ENCODE measurements at places on chromosomes 6 and 20.

DNA sequence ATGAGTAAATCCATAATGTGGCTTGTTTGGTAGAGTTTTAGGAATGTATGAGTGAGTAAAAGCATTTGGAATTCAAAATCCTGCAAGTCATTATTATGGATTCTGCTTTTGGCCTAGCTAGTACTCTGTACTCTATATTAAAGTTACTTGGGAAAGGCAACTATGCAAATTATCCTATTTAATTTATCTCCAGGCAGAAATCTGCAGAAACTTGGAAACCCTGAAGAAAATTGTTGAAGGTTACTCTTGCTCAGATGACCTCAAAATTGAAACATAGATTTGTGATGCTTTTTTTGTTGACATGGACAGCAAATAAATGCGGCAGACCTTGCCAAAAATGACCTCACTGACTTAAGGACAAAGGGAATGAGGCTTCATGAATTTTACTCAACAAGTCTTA lies 477.1 kb upstream of the EYS start:
- DNase-seq, result no peak

DNA sequence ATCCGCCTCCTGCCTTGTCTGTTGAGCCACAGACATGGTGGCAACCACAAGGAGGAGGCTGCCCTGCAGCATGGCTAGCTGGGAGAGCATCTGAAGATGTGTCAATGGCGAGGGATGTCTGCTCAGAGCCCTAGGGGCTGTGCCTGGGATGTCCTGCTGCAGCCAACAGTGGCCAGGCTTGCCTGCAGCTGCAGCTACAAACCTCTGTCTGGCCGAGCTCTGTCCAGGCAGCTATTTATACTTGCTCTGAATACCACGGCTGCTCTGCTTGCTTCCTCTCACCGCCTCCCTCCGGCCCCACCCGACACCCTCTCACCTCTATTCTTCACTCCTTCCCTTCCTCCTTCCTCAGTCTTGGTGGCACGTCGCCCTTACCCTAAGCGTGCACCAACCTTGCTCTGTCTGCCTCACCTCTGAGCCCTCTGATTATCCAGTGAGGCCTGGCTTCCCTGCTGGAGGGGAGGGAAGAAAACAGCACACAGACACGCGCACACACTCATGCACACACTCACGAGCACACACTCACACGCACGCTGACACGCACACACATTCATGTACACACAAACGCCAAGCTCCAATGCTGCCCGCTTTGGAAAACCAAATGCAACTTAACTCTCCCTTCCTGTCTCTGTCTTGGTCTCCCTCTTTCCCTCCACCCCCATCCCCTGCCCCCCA lies at the start of gene ANGPT4:
Gene ANGPT4, minus strand, starts transcription at position 210 of the 675 bp plus-strand sequence. Its CDS starts 120 bp downstream, at position 90.
- DNase-seq, result peak; percentile 14

DNA sequence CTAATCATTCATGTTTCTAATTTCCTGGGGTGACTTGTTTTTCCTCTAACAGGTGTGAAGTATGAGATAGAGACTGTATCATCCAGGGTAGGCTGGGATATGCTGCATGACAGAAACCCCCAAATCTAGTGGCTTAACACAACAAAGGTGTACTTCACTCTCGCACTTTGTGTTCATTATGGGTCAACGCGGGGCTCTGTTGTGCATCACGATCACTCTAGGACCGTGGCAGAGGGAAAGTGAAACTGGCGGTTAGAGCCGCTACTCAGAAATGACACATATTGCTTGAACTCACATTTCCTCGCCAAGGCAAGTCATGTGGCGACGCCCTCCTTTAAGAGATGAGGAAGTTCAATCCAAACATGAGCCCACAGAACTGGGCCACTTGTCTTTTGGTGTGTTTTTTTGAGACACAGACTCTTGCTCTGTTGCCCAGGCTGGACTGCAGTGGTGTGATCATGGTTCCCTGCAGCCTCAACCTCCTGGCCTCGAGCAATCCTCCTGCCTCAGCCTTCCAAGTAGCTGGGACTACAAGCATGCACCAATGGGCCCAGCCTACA lies 41.3 kb downstream of the PCNA start:
- peak; percentile 16 for DNase-seq

DNA sequence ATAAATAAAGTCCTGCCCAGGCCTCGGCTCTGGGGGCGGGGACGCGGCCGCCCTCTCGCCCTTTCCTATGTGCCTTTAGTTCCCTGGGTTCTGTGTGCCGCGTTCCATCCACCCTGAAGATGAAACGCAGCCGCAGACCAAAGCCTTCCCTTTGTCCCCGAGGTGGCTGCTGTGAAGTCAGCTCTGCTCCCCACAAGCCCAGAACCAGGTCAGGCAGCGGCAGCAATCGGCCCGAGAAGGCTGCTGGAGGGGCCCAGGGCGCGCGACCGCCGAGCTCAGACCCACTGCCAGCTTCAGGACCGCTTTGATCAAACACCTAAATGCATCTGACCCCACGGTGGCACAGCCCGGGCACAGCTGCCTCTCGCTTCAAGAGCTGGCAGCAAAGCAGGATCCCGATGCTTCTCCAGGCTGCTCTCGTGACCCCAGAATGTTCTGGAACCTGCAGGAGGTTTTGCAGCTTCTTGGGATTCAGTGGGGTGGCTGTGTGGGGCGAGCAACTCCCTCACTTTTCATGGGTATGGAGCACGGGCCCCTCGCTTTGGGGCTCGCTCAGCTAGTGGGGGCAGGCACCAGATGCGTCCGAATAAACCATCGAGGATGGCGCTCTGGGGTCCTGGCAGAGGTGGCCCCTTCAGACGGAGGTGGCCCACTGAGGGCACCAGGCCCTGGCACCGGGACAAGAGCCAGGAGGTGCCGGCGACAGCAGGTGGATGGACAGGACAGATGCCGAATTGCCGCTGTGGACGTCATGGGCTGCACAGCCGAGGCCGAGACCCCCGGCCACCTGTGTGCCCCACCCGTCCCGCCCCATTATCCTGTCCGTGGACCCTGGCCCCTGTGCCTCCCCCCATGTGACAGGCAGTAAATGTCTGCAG lies 13.0 kb downstream of the CHRNA4 start:
- DNase-seq, result no peak

DNA sequence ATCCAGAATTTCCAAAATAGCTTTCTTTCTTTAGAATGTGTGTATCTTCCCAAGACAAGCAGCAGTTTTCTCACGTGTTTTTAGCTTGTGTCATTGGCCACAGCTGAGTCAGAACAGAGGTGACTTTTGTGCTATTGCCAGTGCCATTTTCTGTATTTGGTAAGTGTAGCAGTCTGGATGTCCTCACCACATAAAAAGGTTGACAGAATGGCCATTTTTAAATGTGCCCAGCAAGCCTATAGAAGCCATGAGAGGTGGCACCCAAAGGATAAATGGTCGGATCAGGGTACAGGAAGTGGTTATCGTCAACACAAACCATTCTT lies 269.5 kb upstream of the HSF2 start:
- DNase-seq, result no peak

DNA sequence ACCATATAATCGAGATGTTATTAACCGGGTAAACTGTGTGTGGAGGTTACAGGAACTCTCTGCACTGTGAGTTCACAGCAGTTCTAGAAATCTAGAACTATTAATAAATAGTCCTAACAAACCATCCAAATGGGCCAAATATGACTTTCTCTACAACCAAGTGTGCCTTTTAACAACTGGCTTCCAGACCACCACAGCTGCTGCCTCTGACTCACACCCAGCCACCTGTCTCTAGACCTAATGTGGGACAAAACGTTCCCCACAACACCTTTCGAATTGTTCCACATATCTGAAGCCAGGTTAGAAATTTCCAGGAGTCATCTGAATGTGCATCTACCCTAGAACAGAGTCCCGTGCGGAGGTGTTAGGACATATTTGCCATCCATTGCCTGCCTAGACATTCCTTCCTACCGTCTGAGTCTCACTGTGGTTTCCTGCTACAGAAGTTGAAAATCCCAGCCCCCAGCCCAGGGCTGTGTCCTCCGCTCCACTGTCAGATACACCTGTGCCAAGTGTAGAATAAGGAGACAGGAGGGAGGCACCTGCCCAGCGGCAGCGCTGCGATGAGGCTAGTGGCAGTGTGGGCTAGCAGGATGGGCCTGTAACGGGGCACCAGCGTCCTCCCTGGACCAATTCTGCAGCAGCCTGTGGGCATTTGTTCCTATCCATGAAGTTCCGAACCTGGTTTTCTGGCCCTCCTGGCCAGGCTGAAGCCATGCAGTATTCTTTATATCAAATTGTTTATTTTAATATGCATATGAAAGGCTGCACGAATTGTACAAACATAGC lies 28.5 kb upstream of the MAP3K4 start:
- no peak for DNase-seq

GRCh38 chr20:9028419-9028818 lies 40.5 kb upstream of the PLCB4 start:
- no peak for DNase-seq

GRCh38 chr20:23086056-23086566 lies at the start of gene CD93:
Gene CD93, minus strand, starts transcription at chr20:23086324. Its CDS starts 132 bp downstream, at chr20:23086192.
- peak; percentile 71 for DNase-seq

DNA sequence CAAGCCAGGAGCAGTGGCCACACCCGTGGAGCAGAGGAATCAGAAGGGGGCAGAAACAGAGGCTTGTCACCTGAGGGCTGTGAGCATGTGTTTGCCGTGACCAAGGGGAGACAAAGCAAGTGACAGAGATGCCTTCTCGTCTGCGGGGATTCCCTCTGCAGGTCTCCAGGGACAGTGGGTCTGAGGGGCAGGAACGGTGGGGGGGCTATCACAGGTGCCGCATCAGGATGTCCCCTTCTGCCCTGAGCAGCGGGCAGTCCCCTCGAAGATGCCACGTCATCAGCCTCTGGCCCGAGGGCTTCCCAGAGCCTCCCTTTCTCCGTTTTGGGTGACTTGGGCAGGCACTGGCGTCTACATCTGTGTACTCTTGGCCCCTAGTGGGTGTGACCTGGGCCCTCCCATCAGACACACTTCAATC lies 338.7 kb downstream of the PREX1 start:
- DNase-seq, result no peak

DNA sequence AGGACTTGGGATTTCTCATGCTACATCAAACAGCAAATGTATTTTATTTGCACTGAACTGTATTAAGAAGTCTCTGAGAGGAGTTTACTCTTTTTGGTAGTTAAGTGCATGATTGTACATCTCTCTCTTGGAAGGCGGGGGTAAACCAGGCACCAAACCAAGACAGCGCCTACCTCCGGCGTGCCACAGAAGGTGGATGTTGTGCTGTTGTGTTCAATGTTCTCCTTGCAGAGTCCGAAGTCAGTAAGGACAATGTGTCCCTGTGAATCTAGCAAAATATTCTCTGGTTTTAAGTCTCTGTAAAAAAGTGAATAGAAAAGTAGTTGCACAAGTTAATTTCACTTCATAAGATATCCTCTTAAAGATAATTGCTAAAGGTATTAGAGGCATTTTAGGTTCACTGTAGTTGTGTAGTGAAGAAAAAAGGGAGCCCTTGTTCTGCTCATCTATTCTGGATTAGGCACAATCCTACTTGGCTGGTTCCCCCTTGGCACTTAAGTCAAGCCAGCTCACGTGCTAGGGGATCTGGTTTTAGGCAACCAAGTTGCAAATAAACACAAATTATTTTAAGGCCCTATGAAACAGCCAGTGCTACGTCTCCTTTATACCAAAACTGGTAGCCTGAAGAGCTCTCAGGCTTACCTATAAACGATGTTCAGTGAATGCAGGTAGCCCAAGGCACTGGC lies 119.7 kb upstream of the SLC2A12 start:
- DNase-seq, result peak; percentile 29

GRCh38 chr6:146583966-146584365 lies 14.8 kb upstream of the ADGB start:
- DNase-seq, result peak; percentile 7

GRCh38 chr6:68252632-68253031 lies 382.4 kb upstream of the ADGRB3 start:
- no peak for DNase-seq

DNA sequence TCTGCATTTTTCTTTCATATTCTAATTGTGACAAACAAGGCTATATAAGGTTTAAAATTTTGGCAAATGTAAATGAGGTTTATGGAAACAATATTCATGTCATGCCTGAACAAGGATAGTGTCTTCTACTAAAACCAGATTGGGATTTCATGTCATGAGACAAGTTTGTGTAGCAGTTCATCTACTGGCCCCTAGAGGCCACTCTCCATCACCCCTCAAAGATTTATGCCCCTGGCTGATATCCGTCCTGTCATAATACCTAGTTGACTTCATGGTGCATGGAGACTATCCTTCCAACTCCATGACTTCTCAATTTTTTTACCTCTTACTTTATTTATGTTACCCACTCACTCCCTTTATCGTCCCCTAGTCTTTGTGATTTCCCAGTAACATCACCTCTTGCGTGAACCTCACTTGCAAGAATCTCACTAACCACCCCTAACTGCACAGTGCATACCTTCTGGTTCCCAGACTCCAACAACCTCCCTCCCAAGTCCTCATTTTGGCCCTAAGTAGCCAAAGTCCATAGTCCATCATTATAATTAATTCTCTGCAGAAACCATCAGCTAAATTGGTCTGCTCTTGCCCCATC lies 179.8 kb downstream of the TASP1 start:
- peak; percentile 79 for DNase-seq

DNA sequence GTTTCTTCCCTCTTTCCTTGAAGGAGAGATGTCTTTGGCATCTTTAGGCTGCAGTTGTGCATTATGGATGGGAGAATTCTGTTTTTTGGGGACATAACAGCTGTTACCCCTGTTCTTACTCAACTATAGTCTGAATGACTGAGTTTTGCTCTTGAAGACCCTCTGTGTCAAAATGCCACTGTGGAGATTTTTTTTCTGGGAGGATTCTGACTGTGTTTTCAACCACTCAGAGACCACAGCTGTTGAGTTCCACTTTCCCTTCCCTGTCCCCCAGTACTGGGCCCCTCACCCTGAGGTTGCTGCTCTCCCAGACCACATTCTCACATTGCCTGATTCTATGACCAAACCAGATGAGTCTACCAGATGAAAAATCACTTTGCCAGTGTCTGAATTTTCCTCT lies 48.1 kb downstream of the NKX2-2 start:
- no peak for DNase-seq

DNA sequence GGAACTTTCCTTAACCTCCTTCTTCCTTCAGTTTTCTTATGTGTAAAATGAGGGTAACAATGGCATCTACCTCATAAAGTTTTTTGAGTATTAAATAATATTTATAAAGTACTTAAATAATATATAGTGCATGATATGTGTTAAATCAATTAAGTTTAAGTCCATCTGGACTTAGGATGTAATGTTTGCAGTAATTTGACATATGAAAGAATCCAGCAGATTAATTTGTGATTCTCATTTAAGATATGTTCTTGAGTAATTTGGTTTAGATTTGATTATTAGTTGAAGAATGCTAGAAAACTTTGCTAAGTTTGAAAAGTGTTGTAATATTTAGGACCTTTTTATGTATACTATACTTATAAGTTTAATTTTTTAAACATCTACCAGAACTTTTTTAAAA lies 18.1 kb downstream of the KCTD20 start:
- DNase-seq, result no peak

DNA sequence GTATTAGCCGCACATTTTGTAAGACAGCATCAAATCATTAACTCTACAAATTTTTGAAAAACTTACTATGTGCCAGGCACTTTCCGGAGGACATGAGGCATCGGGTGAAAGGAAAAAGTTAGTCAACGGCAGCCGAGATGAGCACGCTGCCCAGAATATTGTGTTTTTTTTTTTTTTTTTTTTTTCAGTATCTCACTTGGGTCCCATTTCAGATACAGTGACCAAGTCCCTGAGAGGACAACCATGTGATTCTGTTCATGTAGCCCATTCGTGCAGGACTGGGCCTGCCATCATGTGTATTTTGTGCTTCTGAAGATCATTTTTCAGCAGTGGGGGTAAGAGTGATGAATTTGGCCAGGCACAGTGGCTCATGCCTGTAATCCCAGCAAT lies 1.3 kb downstream of the SLA2 start:
- no peak for DNase-seq

- DNase-seq, result no peak
These were observed 16.0 kb downstream of the MDFI start for GRCh38 chr6:41654151-41654697.
